ENCODE measurements at places on chromosomes 1 and 21.

GRCh38 chr1:187626056-187626455 lies 797.3 kb downstream of the PLA2G4A start:
- no peak for DNase-seq

DNA sequence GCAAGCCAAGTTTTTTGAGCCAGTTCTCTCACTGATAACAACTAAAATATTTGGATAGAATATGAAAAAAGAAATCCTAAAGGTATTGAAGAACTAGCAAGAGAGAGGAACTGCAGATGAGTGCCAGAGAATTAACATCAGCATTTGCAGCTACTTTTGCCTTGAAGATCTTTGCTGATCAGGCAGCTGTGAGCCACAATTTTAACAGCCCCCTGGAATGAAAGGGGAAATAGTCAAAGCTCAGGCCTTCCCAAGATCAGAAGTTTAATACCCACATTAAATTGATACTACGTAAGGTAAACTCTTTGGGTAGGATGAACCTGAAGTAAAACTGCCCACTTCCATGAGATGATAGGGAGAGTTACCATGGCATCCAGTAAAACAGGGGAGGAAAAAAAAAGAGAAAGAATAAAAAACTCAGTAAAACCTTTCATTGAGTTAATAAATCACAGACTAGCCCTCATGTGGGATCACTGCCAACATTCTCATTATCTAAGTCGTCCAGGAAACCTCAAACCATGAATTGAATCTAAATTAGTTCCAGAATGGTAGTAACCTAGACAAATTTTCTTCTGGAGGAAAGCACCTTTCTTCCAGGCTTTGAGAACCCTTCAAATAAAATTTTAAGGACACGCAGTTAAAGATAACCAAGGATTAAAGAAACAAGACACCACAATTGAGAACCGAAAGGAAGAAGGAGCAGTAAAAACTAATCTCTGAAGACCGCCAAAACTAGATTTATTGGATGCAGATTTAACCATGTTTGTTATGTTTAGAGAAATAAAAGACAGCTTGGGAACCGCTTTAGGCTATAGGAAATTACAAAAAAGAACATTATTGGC lies 28.3 kb downstream of the SCP2 start:
- peak; percentile 96 for DNase-seq

DNA sequence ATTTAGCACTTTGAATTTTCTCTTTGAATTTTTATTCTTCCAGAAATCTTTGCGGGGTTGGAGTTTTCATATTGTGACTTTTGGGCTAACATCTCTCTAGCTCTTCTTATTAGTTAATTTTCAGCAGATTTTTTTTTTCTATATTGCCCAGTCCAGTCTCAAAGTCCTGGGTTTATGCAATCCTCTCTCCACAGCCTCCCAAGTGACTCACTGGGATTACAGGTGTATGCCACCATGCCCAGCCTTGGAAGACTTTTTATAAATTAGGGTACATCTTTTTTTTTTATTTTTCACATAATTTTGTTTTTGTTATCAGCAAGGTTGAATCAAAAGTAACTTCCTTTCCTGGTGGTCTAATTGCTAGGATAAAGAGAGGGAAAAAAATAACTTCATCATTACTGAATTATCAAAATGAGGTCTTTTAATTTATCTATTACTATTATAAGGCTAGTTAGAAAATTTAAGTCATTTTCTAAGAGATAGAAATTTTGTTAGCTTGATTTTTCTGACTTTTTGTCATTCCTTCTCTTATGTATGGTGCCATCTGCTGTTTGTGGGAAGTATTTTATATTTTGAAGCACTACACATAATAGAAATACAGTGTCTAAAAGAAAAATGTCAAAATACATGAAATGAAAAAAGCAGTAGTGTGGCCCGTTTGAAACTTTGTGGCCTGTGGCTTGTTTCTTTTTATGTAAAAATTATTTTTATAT lies 273.4 kb upstream of the CACYBP start:
- DNase-seq = peak; percentile 23

DNA sequence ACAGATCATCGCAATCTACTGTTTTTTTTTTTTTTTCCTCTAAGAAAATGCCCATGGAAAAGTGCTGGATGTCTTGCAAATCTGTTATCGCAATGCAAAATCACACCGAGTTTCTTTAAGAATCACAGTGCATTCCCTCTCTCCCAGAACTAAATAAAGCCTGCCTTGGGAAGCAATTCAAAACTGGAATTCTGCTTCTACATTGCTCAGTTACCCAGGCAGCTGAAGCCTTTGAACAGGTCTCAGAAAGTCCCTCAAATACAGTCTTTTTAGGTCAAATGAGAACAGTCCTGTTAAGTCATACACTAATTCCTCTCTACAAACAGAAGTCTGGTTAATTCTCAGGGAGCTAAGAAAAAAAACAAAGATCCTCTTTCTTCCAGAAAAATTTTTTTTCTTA lies 46.3 kb downstream of the SLC30A10 start:
- DNase-seq = no peak

GRCh38 chr1:79055856-79056255 lies 49.3 kb upstream of the ADGRL4 start:
- no peak for DNase-seq

DNA sequence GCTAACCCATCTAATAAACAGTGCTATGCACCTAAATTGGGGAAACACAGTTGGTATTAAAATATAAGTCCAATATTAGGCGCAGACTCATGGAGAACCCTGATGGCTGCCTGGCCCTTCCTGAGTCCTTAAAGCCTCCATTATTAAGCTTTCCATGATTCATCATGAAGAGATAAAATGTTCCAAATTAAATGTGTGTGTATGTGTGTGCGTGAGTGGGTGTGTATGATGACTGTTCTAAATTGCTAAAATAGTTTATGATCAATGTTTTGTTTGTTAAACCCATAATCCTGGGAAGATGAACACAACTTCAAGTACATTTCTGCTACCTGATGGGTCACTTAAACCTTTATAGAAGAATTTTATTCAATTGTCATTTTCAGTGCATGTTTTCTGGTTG lies 6.3 kb upstream of the RBBP5 start:
- DNase-seq = no peak

DNA sequence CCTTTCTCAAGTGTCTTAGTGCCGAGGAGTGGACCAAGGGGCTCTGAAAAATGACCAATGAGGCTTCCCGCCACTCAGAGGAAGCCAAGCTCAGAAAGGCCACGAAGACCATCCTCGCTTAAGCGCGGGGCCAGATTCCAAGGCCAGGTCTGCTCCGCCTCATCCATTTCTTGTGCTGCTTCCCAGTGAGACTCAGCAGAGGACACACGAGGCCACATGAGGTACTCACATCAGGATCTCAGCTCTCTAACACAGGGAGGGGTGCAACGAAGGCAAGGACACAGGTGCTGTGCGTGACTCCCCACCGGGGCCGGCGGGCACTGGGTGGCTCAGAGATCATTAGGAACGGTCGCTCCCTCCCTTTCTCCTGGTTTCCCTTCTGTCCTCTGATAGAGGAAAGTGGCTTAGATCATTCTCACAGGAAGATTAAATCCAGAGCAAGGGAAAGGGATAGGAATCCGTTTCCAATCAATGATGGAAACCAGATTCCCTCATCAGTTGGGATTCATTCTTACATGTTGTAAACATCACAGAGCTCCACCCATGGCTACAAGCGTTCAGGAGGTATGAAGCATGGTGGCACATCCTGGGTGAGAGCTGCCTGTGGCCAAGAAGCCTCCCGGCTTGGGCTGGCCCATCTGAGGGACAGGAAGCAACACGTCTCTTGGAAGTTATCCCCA lies 46.7 kb downstream of the CAPZB start:
- DNase-seq = peak; percentile 28

- DNase-seq = no peak
These were observed 22.9 kb downstream of the CD244 start for GRCh38 chr1:160839746-160840145.
